Stimulated activated CD4-positive, alpha-beta T cell treated with anti-CD3 and anti-CD28 coated beads, Interleukin-1b, Interleukin-23, amount 100 ng/mL, for 1 hour (primary cell): ENCODE measurements at places on chromosomes 6 and 20.

GRCh38 chr6:17688481-17688880 is 18.2 kb downstream of the NUP153 start:
- DNase-seq, result no peak

GRCh38 chr6:42026540-42026939 is 23.8 kb upstream of the TAF8 start:
- no peak for DNase-seq

DNA sequence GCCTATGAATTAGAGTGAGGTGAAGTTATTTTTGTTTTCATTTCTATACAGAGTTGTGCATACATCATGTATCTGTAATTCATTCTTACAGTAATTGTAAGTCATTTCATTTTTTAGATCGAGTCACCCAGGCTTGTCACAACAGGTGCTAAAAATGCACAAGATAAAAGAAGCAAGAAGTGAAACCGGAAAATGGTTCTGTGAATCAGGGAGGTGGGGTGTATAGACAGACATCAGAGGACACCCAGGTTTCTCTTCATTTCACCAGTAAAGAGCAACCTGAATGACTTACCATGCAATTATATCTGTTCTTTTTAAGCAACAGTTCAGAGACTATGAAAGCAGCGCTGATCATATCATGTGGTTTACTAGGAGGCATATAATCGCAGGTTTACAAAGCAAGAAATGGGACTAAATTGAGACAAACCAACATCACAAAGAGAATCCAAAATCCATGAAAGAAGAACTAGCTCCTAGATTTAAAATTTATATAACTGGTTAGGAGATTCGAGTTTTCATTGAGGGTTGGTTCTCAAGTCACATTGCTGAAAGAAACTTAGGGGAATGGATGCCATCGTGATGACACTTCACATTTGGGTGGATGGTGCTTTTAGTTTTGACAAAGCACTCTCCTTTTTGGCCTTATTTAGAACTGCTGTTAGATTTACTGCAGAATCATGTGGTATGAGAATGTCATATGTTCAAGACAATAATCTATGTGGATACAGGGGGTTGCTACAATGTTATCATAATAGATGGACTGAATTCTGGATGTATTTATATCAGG is 27.9 kb upstream of the TBC1D7 start:
- no peak for DNase-seq

GRCh38 chr6:143401636-143402370 is 48.7 kb downstream of the ADAT2 start:
- no peak for DNase-seq

- DNase-seq, result peak; percentile 60
These were observed 32.6 kb upstream of the FAM83D start for GRCh38 chr20:38893565-38894090.

- no peak for DNase-seq
These were observed 237.9 kb downstream of the MYLK4 start for GRCh38 chr6:2512802-2513201.

- no peak for DNase-seq
These were observed 94.8 kb upstream of the MYL9 start for GRCh38 chr20:36446557-36446956.

DNA sequence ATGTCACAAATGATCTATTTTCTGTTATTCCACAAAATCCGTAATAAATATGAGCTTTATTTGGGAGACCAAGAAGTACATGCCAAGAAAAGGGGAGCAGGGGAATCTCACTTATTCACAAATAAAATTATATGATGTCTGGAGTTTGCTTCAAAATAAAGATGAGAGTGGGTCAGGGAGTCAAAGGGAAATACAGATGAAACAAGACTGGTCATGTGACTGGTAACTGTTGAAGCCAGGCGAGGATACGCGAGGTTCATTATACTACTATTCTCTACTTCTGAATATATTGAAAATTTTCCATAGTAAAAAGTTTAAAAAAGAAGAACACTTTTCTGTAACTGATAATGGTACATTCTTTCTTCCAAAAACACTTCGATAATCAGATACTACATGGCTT is 14.6 kb downstream of the EPB41L2 start:
- no peak for DNase-seq

DNA sequence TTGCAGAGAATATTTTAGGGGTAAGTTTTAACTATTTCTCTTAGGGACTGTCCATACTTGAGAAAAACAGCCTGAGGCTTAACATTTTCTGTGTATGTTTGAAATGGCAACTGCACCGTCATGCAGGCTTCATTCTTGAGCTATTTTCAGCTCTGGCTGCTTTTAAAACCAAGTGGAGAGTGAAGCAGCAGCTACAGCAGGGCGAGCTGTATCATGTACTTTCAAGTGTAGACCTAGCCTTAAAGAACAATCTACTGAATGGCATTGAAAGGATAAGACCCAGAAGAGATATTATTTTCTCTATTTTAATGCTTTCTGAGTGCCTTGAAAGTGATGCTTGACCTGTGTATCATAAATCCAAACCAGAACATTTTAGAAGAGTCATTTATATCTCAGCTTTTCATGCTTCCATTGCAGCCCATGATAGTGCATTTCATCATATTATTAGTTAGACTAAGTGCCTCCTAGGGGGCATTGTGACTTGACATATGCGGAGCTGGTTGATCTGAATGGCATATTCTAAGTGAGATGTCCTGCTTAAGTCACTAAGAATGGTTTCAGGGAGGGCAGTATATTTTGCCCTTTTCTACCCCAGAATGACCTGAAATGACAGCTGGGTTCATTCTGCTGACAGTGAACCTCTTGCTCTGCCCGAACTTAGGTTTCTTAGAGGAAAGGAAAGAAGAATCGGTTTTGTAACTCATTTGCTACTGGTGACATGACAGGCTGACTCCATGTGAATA is 85.3 kb downstream of the NKAIN2 start:
- no peak for DNase-seq
